CD4-positive, alpha-beta T cell (primary cell): ENCODE measurements at places on chromosomes 2 and 18. TPM values are rescaled to one million over a fixed set of nuclear protein-coding genes. Genes with fewer than 3 reads are reported as not detected.

Gene HOXD10
- total RNA-seq = not detected

Gene HOXD13
- not detected for total RNA-seq

DNA sequence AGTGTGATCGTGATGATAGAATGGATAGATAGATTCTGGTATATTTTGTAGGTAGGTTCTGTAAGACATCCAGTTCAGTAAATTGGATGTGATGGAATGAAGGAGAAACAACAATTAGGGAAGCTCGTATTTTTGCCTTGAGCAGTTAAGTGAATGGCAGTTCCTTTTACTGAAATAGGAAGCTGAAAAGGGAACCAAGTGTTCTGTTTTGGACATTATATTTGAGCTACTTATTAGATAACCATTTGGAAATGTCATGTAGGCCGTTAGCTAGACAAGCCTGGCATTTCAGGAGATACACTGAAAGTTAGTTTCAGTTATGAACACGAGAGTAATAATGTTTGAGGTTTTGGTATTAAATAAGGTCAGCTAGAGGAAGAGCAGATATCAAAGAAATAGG lies 41.5 kb downstream of the MARCHF7 start:
- no peak for DNase-seq
- peaks cover 82% of the 10 kb centered on the region for H3K36me3 ChIP-seq
- no peak overlapping the region for H3K4me3 ChIP-seq
- H3K27me3 ChIP-seq = no peaks in the 10 kb centered on the region
- H3K27ac ChIP-seq = no peak overlapping the region

DNA sequence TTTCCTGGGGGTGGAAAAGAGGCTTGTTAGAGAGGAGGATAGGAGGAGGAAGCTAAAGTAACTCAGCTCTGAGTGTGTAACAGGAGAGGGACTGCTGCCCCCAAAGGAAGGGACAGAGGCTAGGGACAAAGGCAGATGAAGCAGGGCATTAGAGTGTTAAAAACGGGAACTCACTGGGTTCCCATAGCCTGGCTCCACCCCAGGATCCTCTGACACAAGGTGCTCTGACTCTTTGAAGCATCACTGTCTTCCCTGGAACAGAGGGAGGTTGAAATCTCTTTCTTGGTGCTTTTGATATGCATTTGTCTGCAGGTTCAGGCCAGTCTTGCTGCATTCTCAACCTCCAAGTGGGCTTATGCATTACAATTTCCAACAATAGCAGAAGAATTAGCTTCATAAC lies 22.9 kb downstream of the IL36A start:
- no peak overlapping the region for H3K27ac ChIP-seq
- H3K4me3 ChIP-seq = no peak overlapping the region
- no peaks in the 10 kb centered on the region for H3K36me3 ChIP-seq
- H3K4me1 ChIP-seq = no peaks in the 10 kb centered on the region
- H3K27me3 ChIP-seq = peaks cover 6% of the 10 kb centered on the region

DNA sequence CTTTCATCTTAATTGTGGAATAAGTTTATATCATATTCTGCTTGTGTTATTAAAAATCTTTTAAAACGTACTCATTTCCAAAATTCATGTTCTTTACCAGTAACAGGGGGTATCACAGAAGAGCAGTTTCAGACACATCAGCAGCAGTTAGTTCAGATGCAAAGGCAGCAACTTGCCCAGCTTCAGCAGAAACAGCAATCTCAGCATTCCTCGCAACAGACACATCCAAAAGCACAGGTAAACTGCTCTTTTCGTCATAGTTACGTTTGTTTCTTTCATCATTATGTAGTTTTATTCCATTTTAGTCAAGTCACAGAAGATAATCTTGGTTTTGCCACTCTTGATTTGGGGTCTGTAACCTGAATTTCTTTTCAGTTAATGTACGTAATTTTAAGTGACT lies 93.5 kb upstream of the KIF5C start:
- H3K4me3 ChIP-seq = no peak overlapping the region
- H3K4me1 ChIP-seq = no peaks in the 10 kb centered on the region
- no peaks in the 10 kb centered on the region for H3K27me3 ChIP-seq
- no peak for DNase-seq
- peaks cover 57% of the 10 kb centered on the region for H3K36me3 ChIP-seq

DNA sequence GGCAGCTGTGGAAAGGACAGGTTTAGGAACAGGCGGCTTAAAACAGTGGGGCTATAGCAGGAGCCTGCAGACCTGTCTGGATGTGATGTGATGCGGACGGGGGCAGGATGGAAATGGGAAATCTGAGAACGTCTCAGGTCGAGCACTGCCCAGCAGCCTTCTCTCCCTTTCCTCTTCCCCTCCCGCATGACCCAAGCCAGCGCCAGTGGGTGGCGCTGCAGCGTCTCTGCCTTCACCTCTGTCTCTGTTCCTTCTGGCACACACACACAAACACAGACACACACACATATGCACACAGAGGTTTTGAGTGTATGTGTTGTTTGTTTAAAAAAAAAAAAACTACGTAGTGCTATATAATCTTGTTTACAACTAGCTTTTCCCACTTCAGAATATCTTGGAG lies 82.0 kb upstream of the SLC66A3 start:
- H3K4me1 ChIP-seq = no peaks in the 10 kb centered on the region
- no peak overlapping the region for H3K27ac ChIP-seq
- no peak overlapping the region for H3K4me3 ChIP-seq
- H3K36me3 ChIP-seq = no peaks in the 10 kb centered on the region
- no peaks in the 10 kb centered on the region for H3K27me3 ChIP-seq
